Esophagus squamous epithelium (tissue), 5 donors: ENCODE measurements at places on chromosomes 1 and 21. TPM values are rescaled to one million over a fixed set of nuclear protein-coding genes. Genes with fewer than 3 reads are reported as not detected.

CTSK gene
- total RNA-seq, result 8.7 TPM

FMO1 gene
- 2.3 TPM for total RNA-seq

TFF2 gene
- not detected for total RNA-seq

ATXN7L2 gene
- total RNA-seq, result 3.4 TPM

AGMAT gene
- total RNA-seq, result 1.7 TPM

AUNIP gene
- 1.3 TPM for total RNA-seq

OR6K3 gene
- not detected for total RNA-seq

SLAMF9 gene
- not detected for total RNA-seq

UAP1 gene
- 64.3 TPM for total RNA-seq

NUDT4B gene
- 2.0 TPM for total RNA-seq

ATP5PF gene
- total RNA-seq, result 133 TPM

SYT2 gene
- not detected for total RNA-seq

AADACL3 gene
- total RNA-seq, result not detected

RAB42 gene
- not detected for total RNA-seq

EFNA1 gene
- total RNA-seq, result 30.9 TPM

PGBD5 gene
- total RNA-seq, result 3.8 TPM

ADAM30 gene
- total RNA-seq, result not detected

LRIF1 gene
- total RNA-seq, result 5.3 TPM

TSPEAR gene
- total RNA-seq, result not detected

CLEC20A gene
- not detected for total RNA-seq

ADGRL4 gene
- 3.2 TPM for total RNA-seq

MTARC1 gene
- 3.8 TPM for total RNA-seq

TTC39A gene
- total RNA-seq, result 60.9 TPM

POGK gene
- 34.1 TPM for total RNA-seq

SPRR2F gene
- total RNA-seq, result 221 TPM

GJA5 gene
- 5.6 TPM for total RNA-seq

MMEL1 gene
- not detected for total RNA-seq

DMAP1 gene
- total RNA-seq, result 19.2 TPM

MX2 gene
- 9.0 TPM for total RNA-seq

GBP7 gene
- total RNA-seq, result not detected

CYP4X1 gene
- 26.7 TPM for total RNA-seq

HES4 gene
- total RNA-seq, result 15.1 TPM

CNR2 gene
- under 0.01 TPM for total RNA-seq

PLA2G2A gene
- total RNA-seq, result 39.5 TPM

ALX3 gene
- total RNA-seq, result not detected
